ENCODE measurements at places on chromosomes 11 and 22.

DNA sequence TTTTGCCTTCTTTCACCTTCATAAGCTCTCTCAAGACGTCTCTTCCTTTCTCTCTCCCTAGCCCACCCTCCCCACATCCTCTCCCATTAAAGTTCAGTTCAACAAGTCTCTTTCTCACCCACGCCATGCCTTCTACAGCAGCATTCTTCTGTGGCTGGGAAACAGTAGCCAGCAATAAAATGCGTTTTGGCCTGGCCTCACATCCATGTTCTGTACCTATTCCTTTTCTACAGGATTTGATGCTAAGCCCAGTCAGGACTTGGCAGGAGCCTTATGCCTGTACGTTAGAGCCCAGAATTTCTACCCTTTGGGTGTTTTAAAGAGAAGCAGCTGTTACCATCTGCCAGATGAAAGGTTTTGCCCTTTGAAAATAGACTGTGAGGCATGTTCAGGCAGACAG lies 7.1 kb upstream of the CD44 start:
- no peak for DNase-seq

DNA sequence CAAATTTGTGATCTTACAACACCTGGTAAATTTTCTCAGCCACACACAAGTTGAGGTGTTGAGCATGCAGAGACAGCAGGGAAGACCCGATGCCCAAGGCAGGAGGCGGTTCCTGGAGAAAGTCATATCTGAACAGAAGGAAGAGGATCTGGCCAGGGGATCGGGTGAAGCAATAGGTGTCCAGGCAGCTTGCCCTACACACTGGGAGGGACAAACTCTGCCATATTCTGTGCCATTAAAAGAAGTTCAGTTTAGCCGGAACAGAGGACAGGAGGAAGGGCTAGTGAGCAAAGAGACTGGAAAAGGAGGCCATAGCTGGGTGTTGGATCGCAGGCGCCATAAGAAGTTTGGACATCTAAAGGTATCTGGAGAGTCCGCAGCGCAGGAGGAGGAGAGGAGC lies 76.5 kb downstream of the TMPRSS5 start:
- no peak for DNase-seq

- DNase-seq, result no peak
Observed at GRCh38 chr11:85572056-85572455, 55.1 kb downstream of the DLG2 start.

DNA sequence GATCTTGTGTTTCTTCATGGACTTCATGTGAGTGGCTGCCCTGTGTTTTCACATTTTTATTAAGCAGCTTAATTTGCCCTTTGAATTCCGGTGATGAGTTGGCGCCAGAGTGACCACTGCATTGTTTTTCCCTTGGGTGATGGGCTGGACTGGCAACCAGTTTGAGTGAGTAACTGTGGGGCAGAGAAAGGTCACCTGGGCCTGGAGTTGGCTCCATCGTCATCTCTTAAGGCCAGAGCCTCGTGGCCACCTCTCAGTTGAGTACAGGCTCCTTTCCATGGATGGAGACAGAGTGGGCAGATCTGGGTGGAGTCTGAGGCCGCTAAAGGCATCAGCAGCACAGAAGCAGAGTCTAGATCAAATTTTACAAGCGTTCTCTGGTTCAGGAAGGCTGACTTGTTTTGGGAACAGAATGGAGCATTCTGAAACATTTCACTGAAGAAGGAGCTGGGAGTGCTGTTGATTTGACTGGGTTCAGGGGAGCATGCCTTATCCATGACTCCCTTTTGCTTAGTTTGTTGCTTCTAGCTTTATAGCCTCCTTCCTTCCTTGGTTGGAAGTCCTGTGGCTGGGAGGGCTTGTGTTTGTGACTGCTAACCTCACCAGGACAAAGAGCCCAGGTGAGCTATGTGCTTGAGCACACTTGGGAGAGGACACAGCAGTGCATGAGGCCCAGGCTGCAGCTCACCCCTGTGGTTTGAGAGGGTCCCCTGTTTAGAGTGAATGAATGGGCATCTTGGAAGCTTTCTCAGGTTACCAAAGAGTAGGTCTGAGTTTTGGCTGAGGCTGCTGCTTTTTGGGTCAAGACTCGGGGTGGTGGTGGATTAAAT lies 7.8 kb downstream of the BCR start:
- DNase-seq, result no peak

- DNase-seq, result peak; percentile 56
Observed at GRCh38 chr11:102981324-102981910, 25.9 kb upstream of the MMP13 start.

DNA sequence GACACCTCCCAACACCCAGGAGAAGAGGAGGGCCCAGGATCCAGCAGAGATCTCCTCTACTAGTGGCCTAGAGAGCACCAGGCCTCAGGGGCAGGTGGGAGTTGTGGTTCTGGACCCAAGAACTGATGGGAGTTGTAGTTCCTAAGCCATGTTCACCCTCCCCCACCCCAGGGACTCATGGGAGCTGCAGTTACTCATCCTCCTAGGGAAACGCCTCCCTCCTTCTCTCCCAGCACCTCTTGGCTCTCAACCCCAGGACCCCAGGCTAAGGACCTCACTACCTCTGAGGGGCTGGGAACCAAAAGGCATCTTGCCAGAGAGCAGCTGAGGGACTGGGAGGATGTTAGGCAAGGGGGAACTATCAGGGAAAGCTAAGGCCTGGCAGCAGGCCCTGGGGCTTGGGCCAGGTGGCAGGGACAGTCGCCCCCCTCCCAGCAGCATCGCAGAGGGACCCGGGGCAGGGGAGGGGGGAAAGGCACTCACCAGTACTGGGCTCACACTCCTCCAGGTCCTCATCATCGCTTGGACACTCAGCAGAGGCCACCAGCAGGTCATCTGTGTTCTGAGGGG lies 28.9 kb downstream of the SLC22A12 start:
- DNase-seq, result peak; percentile 81

DNA sequence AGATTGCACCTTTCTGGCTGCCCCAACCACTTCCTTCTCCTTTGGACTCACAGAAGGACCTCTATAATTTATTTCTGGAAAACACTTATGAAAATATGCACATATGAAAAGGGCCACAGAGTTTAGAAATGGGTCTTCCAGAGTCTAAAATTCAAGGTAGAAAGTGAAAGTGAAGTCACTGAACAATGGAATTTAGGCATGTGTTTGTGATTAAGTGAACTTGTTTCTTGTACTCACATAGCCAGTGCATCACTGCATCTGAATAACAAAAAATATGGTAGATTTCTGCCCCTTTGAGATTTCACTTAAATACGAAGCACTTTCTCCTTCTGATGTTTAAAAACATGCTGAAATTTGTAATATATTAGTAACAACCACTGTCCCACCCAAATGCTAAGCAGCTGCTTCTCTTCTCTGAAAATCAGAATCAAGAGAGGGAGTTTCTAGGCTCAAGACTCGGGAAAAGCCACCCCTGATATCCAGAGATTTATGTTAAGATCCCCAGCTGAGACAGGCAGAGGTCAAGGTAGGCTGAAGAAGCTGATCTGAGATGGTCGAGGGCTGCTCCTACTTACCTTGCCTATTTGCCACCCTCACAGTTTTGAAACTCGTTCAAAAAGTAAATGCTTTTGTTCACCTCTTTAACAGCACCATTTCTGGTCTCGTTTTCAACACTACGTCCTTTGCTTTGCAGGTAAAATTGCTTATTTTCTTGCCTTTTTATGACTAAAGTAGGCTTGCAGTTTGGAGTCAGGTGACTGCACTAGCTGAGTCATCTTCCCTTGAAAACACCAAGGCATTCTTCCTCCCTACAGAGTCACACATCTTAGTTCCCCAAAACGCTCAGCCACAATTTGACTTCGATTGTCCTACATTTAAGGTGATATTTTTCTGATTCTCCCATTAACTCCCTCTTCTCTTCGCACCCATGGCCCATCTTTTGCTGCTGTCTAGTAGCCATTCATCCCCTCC lies at the start of gene XKR3:
XKR3 (minus strand) TSS at position 696 of the 972 bp plus-strand sequence. CDS start 17,338 bp downstream, outside the sequence.
- no peak for DNase-seq

GRCh38 chr22:23898006-23898974 lies 4.1 kb downstream of the MIF start:
- DNase-seq, result no peak

DNA sequence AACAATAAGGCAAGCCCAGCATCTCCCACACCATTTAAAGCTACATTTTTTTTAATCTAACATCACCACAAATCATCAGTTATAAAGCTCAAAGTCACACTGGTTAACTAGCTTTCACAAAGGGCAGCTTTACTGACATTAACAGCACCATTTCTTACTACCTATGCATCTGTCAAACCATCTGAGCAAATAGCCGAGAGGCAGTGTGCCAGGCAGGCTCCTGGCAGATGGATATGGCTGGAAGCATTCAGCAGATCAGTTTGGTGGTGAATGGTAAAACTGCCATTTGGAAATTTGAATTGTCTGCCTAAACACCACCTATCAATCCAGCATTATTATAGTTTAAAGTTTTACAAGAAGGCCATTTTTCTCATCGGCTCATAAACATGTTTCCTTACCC lies 131.2 kb downstream of the TTC28 start:
- DNase-seq, result no peak

DNA sequence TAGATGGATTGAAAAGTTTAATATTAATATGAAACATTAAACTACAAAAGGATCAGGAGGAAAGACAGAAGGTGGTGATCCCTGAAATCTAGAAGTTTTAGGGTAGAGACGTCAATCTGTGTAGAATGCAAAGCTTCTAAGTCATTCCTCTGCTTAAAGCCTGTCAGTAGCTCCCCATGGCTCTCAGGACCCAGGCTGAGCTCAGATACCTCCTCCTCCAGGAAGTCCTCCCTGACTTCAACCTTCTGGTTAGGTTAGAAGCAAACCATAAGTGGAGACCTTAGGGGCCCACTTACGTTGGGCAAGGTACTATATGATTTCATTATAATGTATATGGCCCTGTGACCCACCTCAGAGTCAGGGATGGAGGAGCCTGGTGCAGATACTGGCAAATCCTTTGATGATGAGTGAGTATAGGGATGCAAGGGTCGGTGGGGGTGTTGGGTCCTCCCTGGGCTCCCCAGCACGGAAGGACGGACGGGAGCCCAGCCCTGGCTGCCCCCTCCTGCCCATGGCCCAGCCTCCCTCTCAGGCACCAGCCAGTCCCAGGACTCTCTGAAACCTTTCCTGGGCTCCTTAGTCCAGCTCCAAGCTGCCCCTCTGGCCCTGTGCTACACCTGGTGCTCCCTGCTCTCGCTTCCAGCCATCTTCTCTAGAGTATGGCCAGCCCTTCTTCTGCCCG lies 3.2 kb upstream of the PPP6R3 start:
- no peak for DNase-seq

DNA sequence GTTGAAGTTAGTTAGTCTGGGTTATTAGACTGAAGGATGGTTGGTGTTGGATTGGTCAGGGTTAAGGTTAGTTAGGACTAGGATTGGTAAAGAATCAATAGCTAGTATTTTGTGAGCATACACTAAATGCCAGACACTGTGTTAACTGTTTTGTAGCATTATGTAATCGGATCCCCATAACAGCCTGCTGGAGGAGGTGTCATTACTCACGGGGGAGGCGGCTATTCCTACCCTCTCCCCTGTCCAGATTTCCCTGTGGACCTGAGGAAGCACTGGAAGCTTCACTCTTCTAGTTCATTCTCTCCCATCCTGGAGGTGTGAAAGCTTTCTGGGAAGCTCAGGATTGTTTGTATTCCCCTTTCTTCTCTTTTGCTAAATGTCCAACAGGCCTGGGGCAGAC lies 40.5 kb upstream of the KCNJ11 start:
- no peak for DNase-seq

GRCh38 chr22:45341498-45341897 lies 31.8 kb downstream of the FAM118A start:
- no peak for DNase-seq

DNA sequence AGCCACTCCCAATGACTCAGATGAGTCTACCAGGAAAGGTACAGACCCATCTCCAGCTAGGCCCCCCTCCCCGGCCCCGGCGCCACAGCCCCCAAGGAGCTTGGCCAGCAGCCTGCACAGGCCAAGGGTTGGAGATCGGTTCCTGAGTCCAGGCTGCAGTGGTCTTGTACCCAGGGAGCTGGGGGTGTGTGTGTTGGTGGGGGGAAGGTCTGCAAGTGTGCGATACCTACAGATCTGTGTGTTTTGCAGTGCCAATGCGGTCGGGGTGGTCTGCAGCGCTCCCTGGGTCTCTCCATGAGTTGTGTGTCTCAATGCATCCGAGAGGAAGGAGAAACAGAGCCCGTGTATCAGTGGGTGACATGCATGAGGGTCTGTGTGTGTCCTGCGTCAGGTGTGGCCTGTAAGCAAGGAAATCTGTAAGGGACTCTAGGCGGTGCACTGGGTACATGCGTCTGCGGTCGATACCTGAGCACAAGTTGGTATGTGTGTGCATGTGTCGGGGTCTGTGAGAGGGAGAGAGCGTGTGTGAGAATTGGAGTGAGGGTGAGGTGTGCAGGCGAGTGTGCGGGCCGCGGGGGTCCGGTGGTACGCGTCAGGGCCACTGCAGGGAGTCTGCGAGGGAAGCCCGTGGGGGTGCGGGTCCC lies 645 bp downstream of the CDC42BPG start:
- DNase-seq, result no peak

DNA sequence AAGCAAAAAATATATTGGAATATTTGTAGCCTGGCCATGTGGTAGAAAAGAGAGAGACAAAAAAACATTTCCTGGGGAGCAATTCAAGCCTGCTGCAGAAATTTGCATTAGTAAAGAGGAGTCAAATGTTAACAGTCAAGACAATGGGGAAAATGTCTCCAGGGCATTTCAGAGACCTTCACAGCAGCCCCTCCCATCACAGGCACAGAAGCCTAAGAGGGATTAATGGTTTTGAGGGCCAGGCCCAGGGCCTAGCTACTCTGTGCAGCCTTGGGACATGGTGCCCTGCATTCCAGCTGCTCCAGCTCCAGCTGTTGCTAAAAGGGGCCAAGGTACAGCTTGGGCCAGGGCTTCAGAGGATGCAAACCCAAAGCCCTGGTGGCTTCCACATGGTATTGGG lies 46.8 kb downstream of the PGR start:
- no peak for DNase-seq

DNA sequence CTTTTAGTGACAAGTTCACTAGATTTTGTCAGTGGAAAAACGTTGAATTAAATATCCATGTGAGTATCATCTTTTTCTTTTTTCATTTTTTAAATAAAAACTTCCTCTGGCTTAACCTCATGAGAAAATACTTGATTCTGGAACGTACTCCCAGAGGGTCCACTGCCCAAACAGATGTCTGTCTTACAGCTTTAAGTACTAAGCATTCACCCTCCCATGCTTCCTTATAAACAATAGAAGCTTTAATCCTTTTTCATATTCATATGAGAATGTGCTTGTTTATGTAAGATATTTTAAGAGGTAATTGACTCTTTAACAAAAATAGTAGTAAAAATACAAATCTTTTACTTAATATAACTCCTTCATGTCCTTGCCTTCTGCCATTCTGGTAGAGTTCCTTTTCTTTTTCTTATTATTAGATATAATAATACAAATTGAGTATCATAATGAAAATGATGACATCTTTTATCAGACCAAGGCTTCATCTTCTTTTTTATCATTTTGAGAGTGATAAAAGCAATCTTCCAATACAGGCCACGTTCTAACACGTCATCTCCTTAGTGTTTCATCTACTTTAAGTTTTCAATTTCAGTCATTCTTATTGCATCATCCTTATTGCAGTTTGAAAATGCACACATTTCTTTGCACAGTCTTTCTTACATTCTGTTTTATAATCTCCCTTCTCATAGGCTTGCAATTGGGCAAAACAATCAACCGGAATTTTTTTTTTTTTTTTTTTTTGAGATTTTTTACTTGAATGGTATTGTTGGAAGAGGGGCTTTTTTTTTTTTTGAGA lies 69.5 kb upstream of the MYO18B start:
- DNase-seq, result no peak

- no peak for DNase-seq
Observed at GRCh38 chr11:63783925-63784592, 15.5 kb upstream of the ZFTA start.
